ENCODE measurements at places on chromosomes 1 and 21.

GRCh38 chr1:242522304-242522945 lies 2.1 kb downstream of the PLD5 start:
- DNase-seq: no peak

GRCh38 chr1:200838676-200839445 lies 33.9 kb upstream of the GPR25 start:
- peak; percentile 76 for DNase-seq

- DNase-seq: no peak
These were observed 159.5 kb upstream of the IRF2BP2 start for GRCh38 chr1:234769284-234769985.

- DNase-seq: peak; percentile 67
These were observed 116.8 kb downstream of the CASZ1 start for GRCh38 chr1:10679496-10680220.

- DNase-seq: no peak
These were observed 43.6 kb downstream of the PTPRU start for GRCh38 chr1:29279951-29280391.

GRCh38 chr1:232940262-232940661 lies 10.1 kb upstream of the NTPCR start:
- DNase-seq: no peak

GRCh38 chr1:177282976-177283375 lies 112.2 kb downstream of the BRINP2 start:
- DNase-seq: no peak

Data from fibroblast of skin of scalp (primary cell).